Activated naive CD4-positive, alpha-beta T cell treated with anti-CD3 and anti-CD28 coated beads for 36 hours (primary cell): ENCODE measurements at places on chromosomes 7 and 10.

DNA sequence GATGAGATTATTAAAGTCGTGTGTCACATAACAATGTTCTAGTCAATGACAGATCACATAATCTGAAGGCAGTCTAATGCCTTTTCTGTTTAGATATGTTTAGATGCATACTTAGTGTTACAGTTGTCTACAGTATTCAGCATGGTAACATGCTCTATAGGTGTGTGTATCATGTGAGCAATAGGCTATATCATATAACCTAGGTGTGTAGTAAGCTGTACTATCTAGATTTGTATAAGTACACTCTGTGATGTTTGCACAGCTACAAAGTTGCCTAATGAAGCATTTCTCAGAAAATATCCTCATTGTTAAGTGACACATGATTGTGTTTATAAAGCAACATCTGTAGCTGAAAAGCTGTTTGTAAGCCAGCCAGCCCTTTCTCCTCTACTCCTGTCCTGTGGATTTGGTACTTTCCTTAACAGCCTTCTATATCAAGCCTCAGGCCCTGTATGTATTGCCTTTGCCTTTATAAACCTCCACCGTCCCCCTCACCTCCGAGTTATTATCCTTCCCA lies 6.3 kb downstream of the HECTD2 start:
- DNase-seq = no peak

GRCh38 chr7:83985821-83986220 lies 208.8 kb downstream of the SEMA3A start:
- DNase-seq = no peak

GRCh38 chr10:119701861-119702260 lies 24.0 kb upstream of the INPP5F start:
- DNase-seq = no peak

DNA sequence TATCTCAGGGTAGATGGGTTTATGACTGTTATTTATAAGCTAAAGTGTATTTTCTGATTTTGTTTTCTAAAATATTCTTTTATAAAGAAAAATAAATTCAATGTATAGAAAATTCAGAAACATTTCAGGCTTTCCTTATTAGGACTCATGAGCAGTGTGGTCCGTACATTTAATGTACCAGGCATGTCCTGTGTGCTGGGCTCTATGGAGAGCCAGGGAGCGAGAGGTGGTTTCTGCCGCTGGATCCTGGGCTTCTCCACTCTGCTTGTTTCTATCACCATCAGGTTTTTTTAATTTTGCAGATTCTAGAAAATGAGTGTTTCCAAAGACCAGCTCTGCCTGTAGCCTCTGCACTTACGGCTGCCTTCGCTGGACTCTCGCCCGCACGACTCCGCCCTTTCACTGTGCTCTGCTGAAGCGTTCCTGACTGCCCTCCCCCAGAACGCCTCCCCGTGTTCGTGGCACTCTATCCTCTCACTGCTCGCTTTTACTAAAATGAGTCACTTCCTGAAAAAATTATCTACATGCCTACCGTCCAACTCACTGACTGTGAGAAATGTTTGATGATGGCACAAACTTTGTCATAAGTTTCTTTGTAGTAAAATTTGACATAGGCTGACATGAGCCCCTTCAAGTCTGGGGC lies 188.5 kb downstream of the ZMYND11 start:
- peak; percentile 42 for DNase-seq

- no peak for DNase-seq
These were observed 314.1 kb upstream of the C7orf33 start for GRCh38 chr7:148276314-148277041.

- no peak for DNase-seq
These were observed 19.3 kb downstream of the TCAF1 start for GRCh38 chr7:143882604-143883078.
